Fibroblast of villous mesenchyme (primary cell): ENCODE measurements at places on chromosomes 2 and 18. TPM values are rescaled to one million over a fixed set of nuclear protein-coding genes. Genes with fewer than 3 reads are reported as not detected.

The SAG gene
- total RNA-seq, result not detected in 2 replicates

The ZNF396 gene
- 0.64 and 1.3 TPM in 2 replicates for total RNA-seq

The EVA1A gene
- 44.9 and 48.3 TPM in 2 replicates for total RNA-seq

The CRACDL gene
- not detected in 2 replicates for total RNA-seq

The CNDP1 gene
- not detected in 2 replicates for total RNA-seq

The QPCT gene
- 27.1 and 47.5 TPM in 2 replicates for total RNA-seq

The NEUROD1 gene
- not detected in 2 replicates for total RNA-seq

GRCh38 chr2:123839326-123839725 lies 185.8 kb upstream of the CNTNAP5 start:
- no peak for DNase-seq

DNA sequence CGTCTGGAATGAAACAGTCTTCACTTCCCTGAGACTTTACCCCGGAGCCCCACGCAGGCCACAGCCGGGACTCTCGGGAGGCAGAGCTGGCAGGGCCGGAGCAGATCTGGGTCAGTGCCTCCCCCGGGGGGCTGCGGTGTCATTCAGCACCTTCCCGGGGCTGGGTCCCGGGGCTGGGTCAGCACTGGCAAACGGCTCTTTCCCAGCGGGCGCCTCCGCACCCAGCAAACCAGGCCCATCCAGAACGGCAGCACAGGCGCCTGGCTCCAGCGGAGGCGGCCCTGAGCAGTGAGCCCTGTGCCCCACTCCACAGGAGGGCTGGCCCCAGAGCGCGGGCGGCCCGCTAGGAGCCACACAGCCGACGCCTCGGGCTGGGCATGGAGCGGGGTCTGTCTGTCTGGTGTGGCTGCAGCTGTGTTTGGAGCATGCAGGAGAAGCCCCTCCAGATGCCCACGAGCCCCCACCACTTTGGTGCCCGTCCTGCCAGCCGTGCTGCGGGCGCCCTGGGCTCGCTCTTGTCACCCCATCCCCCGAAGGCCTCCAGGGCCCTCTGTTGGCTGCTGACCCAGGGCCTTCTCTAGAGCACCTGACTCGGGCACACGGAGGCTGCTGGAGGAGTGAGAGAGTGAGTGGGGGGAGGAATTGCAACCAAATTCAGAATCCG lies 132.1 kb upstream of the CTDP1 start:
- no peak for DNase-seq

GRCh38 chr2:23606968-23607367 lies 222.0 kb downstream of the KLHL29 start:
- peak; percentile 10 for DNase-seq

DNA sequence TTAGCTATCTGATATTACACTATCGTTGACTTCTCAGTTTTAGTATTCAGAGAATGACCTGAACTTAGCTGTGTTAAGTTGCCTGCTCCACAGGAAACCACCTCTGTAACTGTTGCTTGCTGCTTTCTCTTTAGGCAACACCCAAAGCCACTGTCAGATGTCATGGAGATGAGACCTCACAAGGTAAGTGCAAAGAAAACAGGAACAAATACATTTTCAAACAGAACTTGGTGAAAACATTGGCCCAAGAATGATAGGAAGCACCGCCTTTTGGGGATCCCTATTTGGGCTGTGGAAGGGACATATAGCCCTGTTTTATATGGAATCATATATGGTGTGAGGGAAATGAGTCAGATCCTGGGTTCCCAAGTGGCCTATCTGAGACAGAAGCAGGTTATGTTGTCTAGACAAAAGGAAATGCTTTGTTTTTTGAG lies 143.4 kb downstream of the UBE2E3 start:
- DNase-seq, result peak; percentile 21

DNA sequence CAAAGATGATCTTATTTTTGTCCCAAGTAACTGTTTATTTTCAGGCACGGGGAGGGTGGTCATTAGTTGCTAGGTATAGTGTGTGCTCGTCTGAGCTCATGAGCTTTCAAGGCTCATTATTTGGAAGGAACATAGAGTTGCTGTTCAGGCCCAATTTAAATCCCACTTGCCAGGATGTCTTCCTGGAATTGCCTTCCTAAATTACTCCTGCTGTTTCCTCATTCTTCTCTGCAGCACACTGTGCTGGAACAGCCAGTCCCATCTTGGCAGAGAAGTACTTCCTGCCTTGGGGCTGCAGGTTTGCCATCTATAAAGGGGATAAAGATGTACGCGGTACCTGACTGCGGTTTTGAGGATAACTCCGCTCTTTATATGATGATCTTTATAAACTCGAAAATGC lies 37.3 kb downstream of the GREB1 start:
- DNase-seq, result no peak

- DNase-seq, result no peak
Measured at GRCh38 chr18:70151614-70152013, 53.9 kb downstream of the RTTN start.

DNA sequence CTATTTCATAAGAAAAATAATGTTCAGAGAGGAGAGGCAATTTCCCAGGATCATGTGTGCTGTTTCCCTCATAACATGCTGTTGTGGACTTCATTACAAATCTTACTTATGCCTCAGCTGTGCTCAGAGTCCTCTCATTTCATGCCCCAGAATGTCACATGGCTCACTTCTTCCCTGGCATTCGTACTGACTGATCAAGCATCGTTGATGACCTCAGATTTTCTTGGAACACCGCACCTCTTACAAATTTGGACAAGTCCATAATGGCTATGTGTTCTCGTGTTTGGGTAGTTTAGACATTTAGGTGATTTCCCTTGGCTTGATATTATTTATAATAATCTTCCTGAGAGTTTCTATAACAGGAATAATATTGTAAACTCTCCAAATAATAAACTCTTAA lies 32.9 kb downstream of the SERPINB7 start:
- no peak for DNase-seq

GRCh38 chr2:119423811-119424210 lies 7.8 kb upstream of the TMEM37 start:
- no peak for DNase-seq

GRCh38 chr2:111119822-111120252 lies 877 bp upstream of the BCL2L11 start:
- no peak for DNase-seq

- peak; percentile 58 for DNase-seq
Measured at GRCh38 chr18:43661570-43661969, 384.3 kb upstream of the SYT4 start.

DNA sequence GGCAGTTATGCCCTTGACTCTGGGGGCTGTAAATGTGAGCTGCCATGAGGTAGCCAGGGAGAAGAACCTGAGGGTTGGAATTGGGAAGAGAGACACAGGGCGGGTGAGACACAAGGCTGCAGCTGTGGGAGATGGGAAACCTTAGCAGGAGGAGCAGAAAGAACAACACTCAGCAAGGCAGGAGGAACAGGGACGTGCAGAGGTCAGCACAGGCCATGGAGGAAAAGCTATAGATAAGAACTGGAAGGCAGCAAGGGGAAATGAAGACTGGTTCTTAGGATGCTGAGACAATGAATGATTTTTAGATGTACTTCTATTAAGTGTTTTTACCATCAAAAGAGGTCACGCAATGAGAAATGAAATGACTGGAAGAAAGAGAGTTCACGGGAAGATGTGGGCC lies 80.2 kb downstream of the USP40 start:
- no peak for DNase-seq

- DNase-seq, result no peak
Measured at GRCh38 chr2:67571785-67572718, 174.9 kb downstream of the ETAA1 start.

DNA sequence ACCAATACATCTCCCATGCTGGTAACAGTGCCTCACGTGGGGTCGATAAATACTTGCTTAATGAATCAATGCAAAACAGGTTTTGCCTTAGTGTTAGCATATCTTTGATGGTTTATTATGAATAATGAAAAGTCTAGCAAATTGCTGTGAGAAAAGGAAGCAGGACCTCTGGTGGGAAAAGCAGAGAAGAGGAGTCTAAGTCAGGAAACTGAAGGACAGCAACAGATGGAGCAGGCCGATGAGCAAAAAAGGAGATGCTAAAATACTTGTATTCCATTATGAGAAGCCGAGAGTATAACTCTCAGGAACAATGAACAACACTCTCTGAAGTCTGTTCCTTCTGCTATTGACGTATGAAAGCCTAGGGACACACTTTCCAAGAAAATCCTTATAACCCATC lies 555.2 kb upstream of the KLHL29 start:
- no peak for DNase-seq

DNA sequence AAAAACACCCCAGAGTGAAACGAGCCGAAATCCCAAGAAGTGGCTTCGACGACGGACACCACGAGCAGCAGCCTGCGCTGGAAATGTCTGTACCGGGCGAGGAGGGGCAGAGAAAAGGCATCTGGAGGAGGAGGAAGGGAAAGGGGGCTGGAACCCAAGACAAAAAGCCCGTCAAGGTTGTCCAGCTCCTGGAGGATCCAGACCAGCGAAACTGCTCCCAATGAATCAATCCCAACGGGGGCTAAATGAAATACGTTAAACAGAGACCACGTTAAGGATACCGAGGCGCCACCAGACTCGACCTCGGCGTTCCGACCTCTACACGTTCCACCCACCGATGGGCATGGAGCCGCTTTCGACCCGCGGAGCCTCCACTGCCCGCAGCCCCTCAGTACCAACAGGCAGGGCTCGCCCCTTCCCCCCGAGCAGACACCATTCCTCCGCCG lies 400 bp downstream of the CCDC88A start:
- peak; percentile 39 for DNase-seq

DNA sequence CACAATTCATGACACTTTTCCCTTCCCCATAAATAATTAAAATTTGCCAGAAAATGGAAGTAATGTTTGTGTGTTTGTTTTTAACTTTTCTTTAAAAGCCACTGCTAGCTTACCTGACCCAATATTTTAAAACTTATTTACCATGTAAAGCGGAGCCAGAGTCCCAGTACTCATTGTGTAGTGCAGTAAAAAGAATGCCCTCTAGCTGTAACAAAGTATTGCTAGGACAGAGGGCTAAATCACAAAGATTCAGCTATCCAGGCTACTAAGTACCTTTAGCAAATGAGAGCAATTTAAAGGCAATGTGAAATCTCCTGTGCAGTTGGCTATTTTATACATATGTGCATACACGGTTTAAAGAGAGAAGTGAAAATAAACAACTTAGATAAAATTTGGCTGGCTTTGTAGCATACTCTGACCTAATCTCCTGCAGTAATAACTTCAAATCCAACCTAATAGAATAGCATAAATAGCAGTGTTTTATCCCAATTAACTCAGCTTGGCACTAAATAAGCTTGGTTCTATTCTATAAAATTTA lies 997.4 kb upstream of the PIK3C3 start:
- no peak for DNase-seq

DNA sequence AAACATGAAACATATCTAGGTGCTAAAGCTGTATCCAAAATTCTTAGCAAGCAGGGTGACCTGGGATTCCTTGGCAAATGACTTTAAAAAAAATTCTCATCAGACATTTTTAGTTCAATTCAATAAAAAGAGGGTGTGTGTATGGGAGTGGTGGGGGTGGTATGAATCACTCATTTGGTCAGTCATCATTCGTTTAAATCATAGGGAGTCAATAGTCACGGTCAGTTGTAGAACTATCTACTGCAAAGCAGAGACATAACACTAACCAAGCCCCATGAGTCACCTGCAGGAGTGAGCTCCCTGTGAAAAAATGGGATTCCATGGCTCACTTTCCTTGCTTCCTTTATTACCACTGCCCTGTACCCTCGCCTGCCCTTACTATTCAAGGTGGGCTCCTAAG lies 380.6 kb upstream of the TCF4 start:
- no peak for DNase-seq

- DNase-seq, result peak; percentile 42
Measured at GRCh38 chr2:223602972-223603371, 811 bp upstream of the SCG2 start.

DNA sequence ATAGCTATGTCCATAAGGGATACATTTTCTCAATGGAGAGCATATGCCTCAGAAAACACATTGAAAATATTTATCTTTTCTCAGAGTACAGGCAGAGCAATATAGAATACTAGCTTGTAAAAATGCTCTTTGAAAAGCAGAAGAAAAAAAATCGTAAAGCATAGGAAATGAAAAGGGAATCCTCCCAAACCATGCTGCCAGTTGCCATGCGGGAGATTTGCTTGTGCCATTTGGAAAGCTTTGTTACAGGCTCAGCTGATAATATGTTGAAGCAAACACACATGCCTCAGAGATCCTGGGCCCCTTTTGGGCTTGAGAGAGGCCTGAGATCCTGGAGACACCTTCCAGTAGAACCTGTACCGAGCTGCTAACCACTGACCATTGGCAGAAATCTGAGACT lies 697.1 kb downstream of the BCL11A start:
- no peak for DNase-seq

DNA sequence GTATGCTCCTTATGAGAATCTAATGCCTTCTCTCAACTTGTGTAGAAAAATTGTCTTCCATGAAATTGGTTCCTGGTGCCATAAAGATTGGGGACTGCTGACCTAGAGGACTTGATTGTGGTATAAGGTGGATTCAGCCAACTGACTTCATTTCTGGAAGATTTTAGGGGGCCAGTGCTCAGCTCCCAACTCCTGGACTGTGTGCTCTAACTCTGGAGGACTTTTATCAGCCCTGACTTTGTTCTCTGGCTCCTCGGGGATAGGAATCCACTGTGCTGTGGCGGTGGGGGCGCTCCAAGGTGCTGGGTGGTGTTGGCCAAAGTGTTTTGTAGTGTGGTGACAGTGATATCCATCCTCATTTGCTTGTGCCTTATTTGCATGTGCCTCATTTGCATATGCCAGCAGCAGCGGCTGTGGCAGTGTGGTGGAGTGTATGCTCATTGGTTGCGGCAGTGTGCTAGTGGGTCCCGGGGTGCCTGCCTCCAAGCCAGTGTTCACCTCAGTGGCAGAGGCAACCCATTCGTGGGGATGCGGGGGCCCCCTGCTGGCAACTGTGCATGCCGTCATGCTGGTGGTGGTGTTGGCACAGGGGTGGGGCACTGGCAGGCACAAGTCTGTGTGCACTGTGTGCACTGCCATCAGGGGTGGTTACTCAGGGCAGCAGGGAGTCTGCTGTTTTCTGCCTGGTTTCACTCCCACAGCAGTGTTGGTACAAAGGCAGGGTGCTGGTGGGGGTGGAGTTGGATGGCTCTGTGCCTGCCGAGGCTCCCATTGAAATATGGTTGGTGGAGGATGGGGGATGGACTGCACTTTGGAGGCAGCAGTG lies 19.6 kb downstream of the EHBP1 start:
- no peak for DNase-seq

- peak; percentile 11 for DNase-seq
Measured at GRCh38 chr2:21422050-21422449, 298.3 kb downstream of the TDRD15 start.

DNA sequence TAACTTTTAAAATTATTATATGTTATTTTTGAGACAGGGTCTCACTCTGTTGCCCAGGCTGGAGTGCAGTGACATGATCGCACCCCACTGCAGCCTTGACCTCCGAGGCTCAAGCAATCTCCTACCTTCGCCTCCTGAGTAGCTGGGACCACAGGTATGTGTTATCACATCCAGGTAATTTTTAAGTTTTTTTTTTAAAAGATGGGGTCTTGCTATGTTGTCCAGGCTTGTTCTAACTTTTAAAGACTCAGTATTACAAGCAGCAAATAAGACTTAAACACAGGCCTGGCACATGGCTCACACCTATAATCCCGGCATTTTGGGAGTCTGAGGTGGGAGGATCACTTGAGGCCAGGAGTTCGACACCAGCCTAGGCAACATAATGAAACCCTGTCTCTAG lies 101.2 kb downstream of the ASXL2 start:
- DNase-seq, result no peak

GRCh38 chr2:34291076-34291475 lies 692.0 kb upstream of the FAM98A start:
- no peak for DNase-seq

- no peak for DNase-seq
Measured at GRCh38 chr2:31886700-31887099, 124.1 kb downstream of the MEMO1 start.
